ENCODE measurements at places on chromosomes 12 and 14.

- DNase-seq, result no peak
Measured at GRCh38 chr14:106877517-106877916, 1351.1 kb downstream of the TMEM121 start.

DNA sequence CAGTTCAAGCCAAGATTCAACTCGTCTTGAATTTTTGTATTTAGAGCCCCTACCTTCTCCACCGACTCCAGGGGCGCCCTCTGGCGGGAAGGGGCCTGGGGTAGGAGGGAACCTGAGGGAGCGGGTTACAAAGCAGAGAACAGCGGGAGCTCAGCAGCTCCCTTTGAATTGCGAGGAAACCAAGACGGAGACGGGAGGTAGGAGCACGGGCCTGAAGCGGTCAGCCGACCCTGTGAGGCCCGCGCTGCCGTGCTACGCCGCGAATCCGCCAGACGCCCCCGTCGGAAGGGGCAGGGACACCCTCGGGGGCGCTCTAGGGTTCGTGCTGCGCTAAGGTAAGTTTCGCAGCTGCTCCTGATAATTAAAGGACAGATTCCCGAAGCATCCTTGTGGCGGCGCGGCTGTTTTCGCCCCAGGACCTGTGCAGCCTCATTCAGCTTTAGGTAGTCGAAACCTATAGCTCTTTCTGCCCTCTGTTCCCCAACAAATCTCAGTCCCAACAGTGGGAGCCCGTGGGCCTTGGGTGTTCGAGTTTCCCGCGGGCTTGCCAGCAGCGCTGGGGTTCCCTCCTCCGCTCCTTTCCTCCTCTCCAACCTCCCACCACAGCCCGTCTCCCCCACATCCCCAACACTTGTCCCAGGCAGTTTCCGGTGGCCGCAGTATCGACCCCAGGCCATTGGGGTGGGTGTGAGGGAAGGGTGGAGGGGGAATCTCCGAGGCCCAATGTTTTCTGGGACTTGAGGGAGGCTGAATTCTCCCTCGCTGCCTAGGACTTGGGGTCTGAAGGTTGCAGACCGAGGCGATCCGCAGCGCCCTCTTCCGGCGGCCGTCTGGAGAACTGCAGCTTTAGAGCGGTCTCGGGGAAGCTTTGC is 5.1 kb upstream of the NKX2-1 start:
- peak; percentile 78 for DNase-seq

- no peak for DNase-seq
Measured at GRCh38 chr14:94613720-94614644, 1.8 kb downstream of the SERPINA3 start.

- no peak for DNase-seq
Measured at GRCh38 chr12:94679554-94680195, 29.3 kb upstream of the TMCC3 start.

DNA sequence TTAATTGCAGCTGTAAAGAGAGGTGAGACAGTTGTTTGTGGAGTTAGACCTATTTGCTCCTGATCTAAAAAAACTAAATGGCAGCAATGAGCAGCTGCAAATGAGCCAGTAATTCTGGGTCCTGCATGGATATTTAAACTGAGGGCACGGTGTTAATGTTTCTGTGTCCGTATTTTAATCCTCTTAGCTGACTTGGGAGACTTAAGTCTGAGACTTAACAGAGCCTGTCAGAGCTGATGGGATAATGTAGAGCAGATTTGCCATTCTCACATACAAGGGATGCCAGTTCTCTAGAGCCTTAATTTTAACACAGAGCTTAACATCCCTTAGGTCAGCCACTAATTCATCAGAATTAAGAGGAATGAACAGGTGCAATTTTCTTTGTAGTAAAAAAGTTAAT is 178.6 kb upstream of the PDE3A start:
- no peak for DNase-seq

DNA sequence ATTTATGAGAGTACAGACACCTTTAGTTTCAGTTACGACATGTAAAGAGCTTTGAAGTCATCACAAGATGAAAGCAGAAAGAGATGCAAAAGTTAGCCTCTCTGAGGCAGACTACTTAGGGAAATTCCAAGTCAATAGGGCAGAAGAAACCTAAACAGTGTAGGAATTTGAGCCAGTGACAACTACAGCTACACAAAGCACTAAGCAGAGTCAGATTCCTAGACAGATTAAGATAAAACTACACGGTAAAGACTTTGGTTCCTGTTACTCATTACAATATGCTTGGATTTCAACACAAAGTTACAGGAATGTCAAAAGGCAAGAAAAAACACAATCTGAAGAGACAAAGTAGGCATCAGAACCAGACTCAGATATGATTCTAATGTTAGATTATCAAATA is 1302.3 kb downstream of the FSCB start:
- DNase-seq, result peak; percentile 4

DNA sequence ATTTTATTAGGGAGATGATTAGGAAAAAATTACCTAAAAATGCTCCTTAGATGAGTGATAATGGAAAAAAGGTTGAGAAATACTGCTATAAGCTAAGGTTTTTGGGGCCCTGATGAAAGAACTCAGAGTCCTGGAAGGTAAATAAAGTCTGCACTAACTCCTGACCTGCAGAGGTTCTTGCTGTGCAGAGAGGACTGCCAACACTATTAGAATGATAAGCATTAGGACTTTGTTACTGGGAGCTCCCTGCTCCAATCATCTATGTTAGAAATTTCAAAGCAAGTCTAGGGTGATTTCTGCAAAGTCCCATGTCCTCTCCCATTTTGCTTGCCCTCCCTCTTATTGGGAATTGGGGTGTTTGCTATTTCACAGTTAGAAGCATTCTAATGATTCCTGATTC is 112.2 kb downstream of the SMOC1 start:
- no peak for DNase-seq

All from A549 (cell line).